ENCODE measurements at places on chromosomes 1 and 21.
A peak's percentile ranks its signal among the peaks of the same experiment; 100 is the strongest.

- no peak for DNase-seq
These were observed 8.9 kb upstream of the GPR37L1 start for GRCh38 chr1:202113690-202114300.

DNA sequence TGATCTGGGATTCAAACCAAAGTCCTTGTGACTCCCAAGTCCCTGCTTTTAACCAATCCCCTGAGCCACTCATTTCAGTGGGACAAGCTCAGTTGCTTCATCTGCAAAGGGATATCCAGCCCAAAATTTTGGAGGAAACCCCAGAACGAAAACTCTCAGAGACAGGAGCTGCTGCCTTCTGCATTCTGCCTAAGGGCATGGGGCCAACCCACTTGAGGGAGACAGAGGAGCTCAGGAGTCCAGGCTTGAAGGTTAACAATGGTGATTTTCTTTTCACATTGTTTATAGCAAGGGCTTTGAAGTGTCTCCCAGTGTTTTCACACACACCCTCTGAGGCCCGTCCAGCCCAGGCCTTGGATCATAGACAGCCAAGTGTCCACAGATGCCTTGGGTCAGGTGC is 148.1 kb upstream of the CTTNBP2NL start:
- DNase-seq = no peak

DNA sequence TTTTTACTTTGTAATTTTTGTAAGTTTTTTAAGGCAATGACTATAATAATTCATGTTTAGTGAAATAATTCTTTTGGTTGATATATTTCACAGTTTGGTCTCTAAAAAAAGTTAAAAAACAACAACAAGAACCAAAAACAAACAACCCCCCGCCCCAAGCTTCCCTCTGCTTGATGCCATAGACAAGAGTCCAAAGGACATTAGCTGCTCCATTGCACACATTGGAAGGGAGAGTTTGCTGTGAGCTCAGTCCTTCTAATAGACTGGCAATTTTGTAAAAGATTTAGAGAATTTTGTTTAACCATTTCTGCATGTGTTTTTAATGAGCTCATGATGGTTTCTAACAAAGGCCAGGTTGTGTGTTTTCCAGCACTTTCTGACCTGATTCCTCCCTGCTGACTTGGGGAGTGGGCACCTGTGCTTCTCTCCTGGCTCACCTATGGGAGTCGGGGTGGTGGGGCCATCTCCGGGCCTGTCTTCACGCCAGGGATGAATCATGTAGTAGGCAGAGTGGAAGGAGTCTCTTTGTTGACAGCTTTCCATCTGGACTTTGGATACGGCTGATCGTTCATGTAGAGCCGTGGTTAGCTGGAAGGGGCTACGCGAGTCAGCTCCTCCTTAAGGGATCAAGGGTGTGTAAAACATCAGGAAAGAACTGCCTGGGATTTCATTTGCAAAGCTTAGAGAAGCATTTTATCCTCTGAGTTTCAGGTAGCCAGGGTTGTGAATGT is 14.1 kb downstream of the ZBTB18 start:
- DNase-seq = peak; percentile 40

GRCh38 chr1:217419194-217419551 is 211.7 kb downstream of the GPATCH2 start:
- DNase-seq = no peak

DNA sequence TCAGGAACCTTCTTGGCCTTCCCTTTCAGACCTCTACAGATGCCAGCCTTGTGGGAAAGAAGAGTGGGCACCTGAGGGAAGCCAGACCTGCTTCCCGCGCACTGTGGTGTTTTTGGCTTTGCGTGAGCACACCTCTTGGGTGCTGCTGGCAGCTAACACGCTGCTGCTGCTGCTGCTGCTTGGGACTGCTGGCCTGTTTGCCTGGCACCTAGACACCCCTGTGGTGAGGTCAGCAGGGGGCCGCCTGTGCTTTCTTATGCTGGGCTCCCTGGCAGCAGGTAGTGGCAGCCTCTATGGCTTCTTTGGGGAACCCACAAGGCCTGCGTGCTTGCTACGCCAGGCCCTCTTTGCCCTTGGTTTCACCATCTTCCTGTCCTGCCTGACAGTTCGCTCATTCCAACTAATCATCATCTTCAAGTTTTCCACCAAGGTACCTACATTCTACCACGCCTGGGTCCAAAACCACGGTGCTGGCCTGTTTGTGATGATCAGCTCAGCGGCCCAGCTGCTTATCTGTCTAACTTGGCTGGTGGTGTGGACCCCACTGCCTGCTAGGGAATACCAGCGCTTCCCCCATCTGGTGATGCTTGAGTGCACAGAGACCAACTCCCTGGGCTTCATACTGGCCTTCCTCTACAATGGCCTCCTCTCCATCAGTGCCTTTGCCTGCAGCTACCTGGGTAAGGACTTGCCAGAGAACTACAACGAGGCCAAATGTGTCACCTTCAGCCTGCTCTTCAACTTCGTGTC is 995 bp upstream of the ZBTB48 start:
- no peak for DNase-seq

GRCh38 chr1:229142471-229142870 is 128.4 kb upstream of the RAB4A start:
- DNase-seq = no peak

GRCh38 chr1:188240772-188241406 is 1412.1 kb downstream of the PLA2G4A start:
- no peak for DNase-seq

- DNase-seq = no peak
These were observed 128.0 kb downstream of the TNNI3K start for GRCh38 chr1:74363220-74363619.

DNA sequence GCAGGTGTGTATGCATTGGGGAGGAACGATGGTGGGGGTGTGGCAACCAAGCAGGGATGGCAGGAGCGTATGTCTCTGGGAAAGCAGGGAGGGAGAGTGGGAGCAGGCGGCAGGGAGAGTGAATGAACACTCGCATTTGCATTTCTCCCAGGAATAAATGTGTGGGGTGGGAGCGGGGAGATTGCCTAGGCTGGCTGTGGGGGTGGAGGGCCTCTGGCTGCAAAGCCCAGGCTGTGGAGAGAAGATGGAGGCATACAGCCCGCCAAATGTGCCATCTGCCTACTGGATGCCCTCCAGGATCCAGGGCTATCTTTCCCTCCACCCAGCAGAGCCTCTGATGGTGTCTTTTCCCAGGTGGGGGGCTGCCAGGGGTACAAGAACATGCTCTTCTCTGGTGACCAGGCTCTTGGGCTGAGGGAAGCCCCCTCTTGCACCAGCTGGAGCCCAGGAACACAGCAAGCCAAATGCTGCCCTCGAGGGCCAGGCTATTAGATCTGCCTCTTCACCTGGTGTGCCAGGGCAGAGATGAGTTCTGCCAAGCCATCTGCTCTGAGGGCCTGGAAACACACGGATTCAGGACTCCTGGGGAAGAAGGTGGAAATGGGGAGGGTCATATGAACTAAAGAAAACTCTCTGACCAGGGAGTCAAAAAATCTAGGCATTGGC is 1.7 kb upstream of the OPTC start:
- DNase-seq = no peak

GRCh38 chr1:116374353-116375147 is 1.5 kb downstream of the ATP1A1 start:
- DNase-seq = no peak

DNA sequence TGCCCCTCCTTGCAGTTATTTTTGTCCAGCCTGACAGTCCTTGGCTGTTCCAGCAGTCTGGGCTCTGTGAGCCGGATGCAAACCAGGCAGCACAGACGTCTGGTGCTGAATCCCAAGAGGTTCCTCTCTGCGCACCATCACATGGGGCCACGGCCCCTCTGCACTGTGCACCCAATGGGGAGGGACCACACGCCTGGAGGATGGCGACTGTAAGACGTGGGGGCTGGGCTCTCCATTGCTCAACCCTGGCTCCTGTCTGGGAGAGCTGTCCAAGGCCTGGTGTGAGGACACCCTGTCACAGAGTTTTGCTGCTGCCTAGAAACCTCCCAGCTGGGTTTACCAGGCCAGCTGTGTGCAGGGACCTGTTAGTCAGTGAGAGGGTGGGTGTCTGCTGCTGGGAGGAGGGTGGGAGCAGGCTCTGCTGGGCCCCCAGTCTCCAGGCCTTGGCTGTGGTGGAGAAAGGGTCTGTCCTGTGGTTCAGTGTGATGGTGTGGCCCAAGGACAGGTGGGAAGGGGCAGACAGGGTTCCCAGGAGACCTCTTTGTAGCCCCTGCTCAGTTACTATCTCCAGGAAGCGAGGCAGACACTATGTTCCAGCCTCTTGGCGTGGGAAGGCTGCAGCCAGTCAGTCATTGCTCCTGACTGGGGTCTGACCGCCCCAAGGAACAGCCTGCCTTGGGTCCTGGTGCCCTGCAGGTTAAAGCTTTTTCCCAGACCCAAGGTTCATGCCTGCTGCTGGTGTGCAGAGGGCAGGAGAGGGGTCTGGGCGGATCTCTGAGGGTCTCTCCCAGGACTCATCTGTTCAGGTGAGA is 13.8 kb downstream of the HEYL start:
- DNase-seq = no peak

DNA sequence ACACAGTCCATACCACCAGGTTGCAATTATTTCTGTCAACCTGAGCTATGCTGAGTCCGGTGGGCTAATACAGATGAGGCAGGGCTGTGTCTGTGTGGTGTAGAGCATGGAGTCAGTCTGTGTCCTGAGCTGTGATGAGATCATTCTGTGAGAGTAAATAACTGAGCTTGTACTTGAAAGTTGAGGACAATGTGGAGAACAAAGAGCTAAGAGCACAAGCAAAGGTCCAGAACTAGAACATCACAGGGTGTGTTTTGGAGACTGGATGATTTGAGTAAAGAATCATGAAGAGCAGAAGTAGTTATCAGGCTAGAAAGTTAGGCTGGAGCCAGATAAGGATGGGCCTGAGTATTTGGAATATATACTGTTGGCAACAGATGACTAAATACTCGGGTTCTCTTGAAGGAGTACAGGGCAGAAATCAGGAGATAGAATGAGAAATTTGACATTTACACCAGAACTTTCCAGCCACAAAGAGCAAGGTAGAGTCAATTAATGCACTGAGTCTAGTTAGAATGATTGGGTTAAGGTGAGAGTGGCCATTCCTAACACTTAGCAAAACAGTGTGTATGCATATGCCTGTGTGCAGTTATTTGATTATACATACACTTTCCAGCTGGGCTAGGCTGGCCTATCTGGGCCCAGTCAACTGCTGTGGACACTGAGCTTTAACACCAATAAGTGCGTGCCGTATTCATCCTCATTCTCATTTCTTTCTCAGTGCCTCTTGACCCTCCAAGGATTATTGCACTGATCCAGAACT is 48.8 kb downstream of the LEPR start:
- no peak for DNase-seq

DNA sequence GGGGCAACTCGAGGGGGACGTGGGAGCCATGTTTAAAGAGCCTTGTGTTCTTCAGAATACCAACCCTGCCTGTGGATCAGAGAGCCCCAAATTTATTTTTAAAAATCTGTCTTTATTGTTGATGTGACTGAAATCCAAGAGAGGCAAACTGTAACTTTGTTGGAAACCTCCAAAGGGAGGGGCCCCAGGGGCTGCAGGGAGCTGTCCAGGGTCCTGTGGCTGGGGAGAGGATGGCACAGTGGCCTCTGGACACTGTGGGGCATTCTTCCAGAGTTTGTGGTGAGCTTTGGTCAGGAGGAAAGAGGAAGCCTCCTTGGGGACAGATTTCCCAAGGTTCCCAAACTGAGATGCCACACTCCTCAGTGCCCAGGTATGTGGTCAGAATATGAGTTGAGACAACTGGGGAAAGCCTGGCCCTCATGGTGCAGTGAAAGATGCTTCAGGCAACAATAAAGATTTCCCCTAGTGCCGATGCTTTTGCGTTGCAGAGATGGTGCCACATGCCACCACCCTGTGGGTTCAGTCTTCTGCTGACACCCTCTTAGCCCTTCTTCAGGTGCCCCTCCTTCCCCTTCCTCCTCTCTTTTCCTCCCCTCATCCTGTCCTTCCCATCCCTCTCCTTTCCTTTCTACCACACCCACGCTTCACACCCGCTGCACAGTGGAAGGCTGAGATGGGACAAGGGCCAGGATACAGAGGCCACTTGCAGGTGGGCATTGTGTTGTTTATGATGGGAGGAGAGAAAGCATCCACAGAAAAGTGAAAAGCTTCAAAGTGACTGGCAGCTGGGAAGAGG is 122.1 kb downstream of the UCK2 start:
- DNase-seq = no peak

DNA sequence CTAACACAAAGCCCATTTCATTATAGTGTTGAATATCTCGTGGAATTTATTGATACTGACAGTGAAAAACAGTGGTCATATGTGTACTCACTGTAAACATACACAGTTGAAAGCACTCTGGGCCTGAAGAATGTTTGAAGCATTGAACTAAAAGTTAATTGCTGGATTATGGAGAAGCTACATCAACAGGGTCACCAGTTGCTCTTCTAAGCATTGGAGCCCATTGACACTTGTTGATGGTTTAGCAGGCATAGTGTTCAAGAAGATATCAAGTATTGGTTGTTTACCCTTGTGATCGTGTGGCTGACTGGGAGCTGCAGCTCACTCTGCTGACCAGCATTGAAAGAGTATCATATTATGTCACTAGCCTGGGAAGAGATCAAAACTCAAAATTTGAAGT is 10.3 kb downstream of the ZYG11A start:
- DNase-seq = no peak

DNA sequence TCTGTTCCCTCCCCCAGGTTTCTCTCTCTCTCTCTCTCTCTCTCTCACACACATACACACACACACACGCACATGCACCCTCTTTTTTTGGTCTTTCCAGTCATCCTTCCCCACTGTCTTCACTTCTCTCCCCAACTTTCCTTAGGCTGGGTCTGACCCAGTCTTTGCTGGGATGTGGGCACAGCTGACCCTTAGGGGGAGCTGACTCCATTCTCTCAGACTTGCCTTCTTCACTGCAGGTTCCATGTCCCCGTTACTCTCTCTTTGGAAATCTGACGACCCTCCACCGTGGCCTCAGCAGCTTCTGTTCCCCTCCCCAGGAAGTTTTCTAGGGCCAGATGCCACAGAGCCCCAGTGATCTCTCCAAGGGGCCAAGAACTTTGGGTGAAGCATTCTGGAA is 2.1 kb downstream of the DISP3 start:
- no peak for DNase-seq

DNA sequence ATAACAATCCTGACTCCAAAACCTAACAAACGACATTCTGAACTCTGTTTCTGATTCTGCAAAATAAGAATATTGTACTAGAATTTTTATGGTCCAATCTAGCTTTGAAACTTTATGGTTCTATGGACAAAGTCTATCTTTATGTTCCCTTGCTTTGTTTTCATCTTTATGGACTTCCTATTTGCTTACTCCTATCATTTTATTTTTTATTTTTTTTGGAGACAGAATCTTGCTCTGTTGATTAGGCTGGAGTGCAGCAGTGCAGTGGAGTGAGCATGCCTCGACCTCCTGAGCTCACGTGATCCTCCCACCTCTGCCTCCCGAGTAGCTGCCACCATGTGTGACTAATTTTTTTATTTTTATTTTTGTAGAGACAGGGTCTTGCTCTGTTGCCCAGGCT is 3.6 kb downstream of the NRAS start:
- DNase-seq = no peak

GRCh38 chr1:22636353-22636752 is at the start of gene C1QA:
Gene C1QA, plus strand, starts transcription at chr1:22636628. Its CDS starts 989 bp downstream, at chr1:22637617.
- no peak for DNase-seq

GRCh38 chr1:159869173-159869572 is 6.7 kb upstream of the VSIG8 start:
- no peak for DNase-seq
